ENCODE measurements at places on chromosomes 6 and 20.

DNA sequence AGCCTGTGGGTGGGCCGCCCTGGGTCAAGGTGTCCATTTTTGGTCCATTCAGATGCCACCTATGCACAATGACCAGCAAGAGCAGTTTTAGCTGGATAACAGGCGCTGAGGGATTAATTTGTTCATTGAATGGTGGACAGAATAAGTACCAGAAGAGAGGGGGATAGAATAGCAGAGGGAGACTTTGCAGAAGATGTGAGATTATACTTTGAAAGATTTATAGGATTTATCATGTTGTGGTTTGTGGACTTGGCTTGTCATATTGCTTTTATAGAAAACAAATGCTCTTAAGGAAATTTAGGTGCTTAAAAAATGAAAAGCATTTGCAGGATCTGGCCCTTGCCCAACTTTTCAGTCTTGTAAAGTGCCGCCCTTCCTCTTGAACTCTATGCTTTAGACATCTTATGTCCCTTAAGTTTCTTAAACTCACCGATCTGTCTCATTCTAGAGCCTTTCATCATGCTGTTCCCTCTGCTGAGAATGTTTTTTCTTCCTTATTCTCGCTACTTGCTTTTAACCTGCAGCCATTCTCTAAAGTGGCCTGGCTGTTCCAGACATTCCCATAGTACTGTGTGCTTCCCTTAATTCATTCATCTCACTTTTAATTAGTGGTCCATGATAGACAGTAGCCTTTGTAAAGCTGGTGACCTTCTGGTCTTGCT, 42.5 kb downstream of the CD109 start:
- no peak for DNase-seq

GRCh38 chr6:69894578-69895347, 28.4 kb downstream of the COL19A1 start:
- no peak for DNase-seq

GRCh38 chr6:42403421-42403820, 48.3 kb downstream of the TRERF1 start:
- DNase-seq, result no peak

DNA sequence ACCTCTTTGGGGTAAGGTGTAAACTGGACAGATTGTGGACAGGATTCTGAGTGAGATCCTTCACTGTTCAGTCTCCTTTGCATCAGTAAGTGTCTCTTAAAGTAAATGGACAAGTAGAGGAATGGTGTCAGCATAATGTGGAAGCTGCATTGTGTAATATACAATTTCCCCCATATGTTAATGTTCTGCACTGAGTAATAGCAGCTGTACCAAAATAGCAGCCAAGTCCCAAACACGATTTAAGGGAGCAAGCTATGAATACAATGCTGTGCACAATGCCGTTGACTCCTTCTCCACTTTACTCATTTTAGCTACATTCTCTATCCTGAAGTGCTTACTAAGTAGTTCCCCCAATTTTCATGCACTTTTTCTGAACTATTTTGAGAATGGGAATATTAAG, 21.1 kb upstream of the TRIM26 start:
- no peak for DNase-seq

GRCh38 chr6:324116-324728, 31.9 kb downstream of the DUSP22 start:
- no peak for DNase-seq

GRCh38 chr6:36970892-36971842, 14.8 kb downstream of the MTCH1 start:
- no peak for DNase-seq

- no peak for DNase-seq
Observed at GRCh38 chr6:3707024-3707423, 44.5 kb downstream of the PXDC1 start.

Data from left forelimb (tissue), 1 donor.